Cardiac fibroblast (primary cell): ENCODE measurements at places on chromosomes 11 and 22.

DNA sequence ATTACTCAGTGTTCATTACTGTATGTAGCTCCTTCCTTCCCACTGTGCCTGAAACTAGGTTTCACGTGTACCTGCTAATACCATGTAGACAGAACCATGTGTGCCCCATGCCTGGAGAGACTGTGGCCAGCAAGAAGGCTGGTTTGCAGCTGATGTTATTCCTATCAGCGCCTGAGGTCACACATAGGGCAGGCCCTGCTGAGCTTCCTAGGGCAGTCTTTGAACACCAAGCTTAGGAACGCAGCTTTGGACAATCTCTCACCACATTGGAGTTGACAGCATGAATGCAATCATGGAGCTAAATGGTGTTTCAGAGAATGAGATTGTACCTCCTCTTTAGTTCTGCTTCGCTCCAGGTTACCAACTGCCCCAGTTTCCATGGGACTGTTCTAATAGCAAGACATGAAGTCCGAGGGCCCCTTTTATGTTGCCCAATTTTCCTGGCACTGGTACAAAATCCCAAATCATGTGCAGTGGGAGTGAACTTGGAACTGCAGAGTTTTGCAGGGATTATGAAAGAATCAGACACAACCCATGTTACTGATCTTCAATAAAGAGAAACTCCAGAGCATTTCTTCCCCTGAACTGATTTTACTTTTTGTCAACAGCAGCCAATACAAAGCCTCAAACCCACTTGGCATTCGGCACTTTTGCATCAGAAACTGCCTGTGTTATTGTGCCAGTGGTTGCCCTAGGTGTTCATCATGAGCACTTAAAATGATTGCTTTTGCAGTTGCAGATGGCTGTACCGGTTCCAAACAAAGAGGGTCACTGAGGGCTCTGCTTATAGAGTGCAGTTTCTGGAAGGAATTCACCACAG, 154.2 kb upstream of the TTC12 start:
- DNase-seq: no peak

GRCh38 chr11:39145346-39145745, 2314.1 kb downstream of the LRRC4C start:
- DNase-seq: no peak

GRCh38 chr22:48141301-48141700, 1378.9 kb downstream of the TBC1D22A start:
- DNase-seq: no peak

- no peak for DNase-seq
These were observed 120.3 kb upstream of the ZC3H12C start for GRCh38 chr11:109972939-109973338.

DNA sequence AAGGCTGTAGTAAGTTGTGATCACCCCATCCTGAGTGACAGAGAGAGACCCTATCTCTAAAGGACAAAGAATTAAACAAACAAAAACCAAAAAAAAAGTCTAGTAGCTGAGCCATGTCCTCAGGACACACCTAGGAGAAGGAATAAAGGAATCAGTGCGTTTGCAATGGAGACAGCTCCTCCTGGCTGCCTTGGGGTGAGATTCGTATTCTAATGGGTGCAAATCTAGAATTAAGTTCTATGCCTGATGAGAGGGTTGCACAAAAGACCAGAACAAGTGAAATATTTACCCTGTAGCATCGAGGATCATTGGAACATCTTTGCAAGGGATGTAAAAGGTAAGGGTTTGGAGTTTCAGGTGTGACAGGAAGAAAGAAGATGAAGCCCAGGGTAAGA, 70.3 kb upstream of the BMAL1 start:
- DNase-seq: peak; percentile 26

GRCh38 chr22:35202376-35202775, 54.9 kb upstream of the HMGXB4 start:
- DNase-seq: no peak

- DNase-seq: peak; percentile 75
These were observed at the start of gene HDAC10 for GRCh38 chr22:50250555-50251476. Gene HDAC10, minus strand, starts transcription at chr22:50251265. Its CDS starts 233 bp downstream, at chr22:50251032.

DNA sequence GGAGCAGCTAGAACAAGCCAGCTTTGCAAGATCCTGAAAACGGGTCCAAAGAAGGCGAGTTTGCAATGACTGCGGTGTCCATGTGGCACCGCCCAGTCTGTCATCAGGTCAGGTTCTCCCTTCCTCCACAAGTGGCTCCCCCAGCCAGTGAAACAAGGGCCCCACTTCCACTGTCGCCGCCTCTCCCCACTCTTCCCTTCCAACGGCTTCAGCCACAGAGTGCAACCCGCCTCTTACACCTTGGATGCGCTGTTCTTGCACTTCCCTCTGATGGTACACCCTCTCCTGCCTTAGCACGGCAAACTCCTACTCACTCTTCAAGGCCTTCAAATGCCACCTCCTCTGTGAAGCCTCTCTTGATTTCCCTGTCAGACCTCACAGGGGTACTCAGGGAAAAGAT, 10.8 kb upstream of the TCF20 start:
- DNase-seq: no peak

DNA sequence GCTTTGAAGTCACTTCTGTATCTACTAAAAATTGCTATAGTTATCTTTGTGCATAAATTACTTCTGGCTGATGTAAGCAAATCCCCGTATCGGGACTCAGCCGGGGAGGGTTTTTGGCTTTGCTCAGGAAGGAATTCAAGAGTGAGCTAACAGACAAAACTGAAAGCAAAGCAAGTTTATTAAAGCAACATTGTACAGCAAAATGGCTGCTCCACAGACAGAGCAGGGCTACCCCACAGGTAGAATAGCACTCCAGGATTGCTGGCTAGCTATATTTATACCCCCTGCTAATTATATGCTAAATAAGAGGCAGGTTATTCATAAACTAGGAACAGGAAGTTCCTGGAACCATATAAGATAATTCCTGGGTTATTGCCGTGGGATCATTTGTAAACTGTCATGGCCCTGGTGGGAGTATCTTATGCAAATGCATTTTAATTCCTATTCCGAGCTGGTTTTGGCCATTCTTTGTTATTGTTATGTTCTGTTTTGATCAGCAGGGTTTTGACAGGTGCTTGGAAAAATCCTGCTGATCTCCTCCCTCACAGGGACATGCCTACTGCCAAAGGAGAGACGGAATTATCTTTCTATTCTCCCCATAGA, 15.2 kb downstream of the MIF start:
- no peak for DNase-seq

GRCh38 chr11:107691000-107691750, 20.7 kb downstream of the SLN start:
- peak; percentile 49 for DNase-seq

DNA sequence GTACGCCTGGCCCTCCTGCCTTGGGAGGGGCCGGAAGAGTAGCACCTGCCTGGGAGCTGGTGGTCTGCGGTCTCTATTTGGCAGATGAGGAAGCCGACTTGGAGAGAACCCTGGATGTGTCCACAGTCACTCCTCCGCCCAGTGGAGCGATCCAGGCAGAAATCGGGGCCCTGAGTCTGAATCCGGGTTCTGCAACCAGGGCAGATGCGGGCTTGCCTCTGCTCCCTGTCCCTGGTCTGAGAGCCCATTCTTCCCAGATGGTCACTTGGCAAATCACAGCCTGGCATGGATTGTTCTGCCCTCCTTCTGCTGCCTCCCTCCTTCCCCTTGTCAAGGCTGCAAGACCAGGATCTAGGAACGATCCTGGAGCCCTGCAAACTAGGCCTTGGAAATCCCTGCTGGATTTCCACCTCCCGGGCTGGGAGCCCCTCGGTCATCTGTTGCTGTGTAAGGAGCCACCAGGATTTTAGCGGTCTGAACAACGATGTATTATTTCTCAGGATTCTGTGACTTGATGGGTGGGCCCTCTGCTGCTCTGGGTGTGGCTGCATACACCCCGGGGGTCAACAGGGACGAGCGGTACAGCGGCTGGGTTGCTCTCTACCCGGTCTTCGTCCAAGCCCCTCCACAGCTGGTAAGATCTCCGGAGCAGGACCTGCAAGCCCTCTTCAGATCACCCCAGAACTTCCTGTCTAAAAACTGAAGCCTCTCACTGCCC, 2.0 kb upstream of the ASCL2 start:
- no peak for DNase-seq

- DNase-seq: no peak
These were observed 13.1 kb downstream of the FXYD6 start for GRCh38 chr11:117863383-117863782.

DNA sequence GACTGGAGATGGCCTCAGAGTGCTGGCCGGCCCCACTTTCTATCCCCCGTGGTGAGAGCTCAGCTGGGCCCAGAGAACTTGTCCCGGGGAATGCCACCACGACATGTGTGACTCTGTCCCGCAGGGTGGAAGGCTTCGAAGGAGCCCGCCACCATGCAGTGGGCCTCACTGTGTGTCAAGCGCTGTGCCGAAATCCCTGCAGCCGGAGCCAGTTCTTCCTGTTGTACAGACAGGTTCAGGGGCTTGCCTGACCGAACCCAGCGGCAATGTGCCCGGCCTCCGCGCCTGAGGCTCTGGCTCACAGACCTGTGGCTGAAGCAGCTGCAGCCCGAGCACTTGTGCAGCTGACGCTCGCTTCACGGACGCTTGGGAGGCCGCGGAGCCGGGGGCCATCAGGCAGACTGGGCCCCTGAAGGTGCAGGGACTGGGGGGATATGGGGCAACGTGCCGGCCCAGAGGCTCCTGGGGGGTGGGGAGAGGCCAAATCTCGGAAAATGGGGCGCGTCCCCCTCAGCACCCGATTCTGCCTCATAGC, 650 bp downstream of the PPM1F start:
- peak; percentile 48 for DNase-seq

GRCh38 chr11:93668171-93668570, 6.7 kb downstream of the CEP295 start:
- no peak for DNase-seq

- no peak for DNase-seq
These were observed 30.8 kb upstream of the RAG2 start for GRCh38 chr11:36628765-36629244.

- DNase-seq: no peak
These were observed 523.7 kb downstream of the INSC start for GRCh38 chr11:15638386-15638787.

DNA sequence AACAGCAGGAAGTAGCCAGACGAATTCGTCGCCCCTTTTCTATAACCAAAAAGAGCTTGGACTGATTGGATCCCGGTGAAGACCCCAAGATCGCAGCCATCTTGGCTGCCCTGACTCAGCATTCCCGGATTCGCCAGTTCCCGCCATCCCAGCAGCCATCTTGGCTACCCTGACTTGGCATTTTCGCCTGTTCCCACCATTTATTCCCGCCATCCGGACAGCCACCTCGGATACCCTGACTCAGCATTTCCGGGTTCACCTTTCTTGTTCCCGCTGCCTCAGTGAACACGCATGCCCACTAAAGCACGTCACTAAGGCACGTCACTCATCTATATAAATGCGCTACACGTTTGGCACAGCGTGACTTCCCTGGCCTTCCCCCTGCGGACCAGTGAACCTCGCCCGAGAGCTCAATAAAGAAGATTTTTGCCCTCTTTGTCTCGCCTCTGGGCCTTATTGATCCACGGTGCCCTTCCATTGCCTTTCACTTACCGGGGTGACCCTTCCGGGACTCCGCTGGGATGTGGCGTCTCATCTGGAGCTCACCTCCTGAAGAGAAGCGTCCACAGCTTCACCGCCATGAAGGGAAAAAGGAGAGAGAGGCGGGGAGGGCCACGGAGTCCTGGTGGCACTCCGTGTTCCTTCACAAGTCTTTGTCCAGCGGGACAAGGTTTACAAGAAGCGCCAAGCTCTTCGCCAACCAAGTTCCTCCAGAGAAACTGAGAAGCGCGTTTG, 4.0 kb upstream of the OR56A3 start:
- no peak for DNase-seq
